NCI-H1105 treated with DMSO at 0.1 percent for 48 hours (cell line): ENCODE measurements at places on chromosomes 2 and 18.

GRCh38 chr2:153819074-153819473, 52.6 kb upstream of the GALNT13 start:
- no peak for DNase-seq

DNA sequence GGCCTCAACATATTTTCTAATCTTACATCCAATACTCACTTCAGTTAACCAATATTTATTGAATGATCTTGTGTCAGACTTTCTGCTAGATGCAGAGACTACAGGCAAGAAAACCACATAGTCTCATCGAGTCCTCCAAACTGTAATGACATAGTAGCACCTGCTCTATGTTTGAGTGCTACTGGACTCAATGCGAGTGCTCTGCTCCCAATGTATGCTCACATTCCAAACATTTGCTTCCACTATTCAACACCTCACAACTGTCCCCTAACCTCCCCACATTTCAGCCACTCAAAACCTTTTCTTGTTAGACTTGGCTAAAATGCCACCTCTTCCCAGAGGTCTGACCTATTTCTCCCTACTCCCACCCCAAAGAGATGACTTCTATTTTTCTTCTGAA, 65.2 kb downstream of the SLC66A3 start:
- no peak for DNase-seq

- no peak for DNase-seq
Observed at GRCh38 chr2:73426176-73426575, 40.5 kb downstream of the ALMS1 start.

DNA sequence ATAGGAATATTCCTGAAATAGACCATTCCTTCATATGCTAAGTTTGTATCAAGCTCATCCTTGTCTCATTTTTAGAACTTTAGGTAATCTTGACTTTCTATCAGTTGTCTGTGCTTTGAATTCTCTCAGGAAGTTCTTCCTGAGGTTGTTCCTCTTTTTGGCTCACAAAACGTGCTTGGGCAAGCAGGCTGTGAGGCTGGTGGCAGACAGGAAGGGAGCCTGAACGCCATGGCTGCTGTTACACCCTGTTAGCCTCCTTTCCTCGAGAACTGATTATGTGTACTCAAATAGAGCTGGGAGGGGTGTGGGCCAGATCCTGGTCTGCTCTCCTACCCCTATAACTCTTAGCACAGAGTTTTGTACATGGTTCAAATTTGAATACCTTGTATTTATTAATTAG, 136.4 kb upstream of the CELF4 start:
- DNase-seq: no peak

DNA sequence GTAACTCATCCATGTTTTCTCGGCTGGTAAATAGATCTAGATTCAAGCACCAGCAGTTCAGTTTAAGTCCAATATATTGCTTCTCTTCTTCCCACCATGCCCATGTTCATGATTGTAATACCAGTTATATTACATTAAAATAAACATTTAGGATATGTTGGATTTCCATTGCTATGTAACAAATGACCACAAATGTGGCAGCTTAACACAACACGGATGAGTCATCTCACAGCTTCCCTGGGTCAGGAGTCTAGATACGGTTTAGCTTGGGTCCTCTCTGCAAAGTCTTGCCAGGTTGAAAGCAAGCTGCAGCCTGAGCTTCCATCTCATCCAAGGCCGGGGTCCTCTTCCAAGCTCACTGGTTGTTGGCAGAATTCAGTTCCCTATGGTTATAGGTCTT, 39.4 kb upstream of the SMAD2 start:
- DNase-seq: no peak

DNA sequence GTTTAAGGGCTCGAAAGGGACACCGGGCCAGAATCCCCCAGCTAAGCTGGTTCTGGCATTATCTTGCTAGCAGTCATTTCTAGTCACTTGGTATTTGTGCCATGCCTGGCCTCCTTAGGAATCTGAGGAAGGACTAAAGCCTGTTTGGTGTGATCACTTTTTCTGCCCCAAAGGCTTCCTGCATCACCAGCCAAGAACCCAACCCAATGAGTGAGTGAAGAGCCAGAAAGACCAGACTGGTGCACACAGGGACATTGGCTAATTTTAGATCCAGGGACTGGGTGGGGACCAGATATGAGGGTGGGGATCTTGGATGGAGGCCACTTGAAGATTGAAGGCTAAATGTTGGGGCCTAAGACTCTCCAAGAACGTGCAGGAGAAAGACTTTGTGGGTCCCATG, 411.9 kb upstream of the TNP1 start:
- no peak for DNase-seq

GRCh38 chr2:202091476-202091875, 18.4 kb downstream of the KIAA2012 start:
- no peak for DNase-seq

DNA sequence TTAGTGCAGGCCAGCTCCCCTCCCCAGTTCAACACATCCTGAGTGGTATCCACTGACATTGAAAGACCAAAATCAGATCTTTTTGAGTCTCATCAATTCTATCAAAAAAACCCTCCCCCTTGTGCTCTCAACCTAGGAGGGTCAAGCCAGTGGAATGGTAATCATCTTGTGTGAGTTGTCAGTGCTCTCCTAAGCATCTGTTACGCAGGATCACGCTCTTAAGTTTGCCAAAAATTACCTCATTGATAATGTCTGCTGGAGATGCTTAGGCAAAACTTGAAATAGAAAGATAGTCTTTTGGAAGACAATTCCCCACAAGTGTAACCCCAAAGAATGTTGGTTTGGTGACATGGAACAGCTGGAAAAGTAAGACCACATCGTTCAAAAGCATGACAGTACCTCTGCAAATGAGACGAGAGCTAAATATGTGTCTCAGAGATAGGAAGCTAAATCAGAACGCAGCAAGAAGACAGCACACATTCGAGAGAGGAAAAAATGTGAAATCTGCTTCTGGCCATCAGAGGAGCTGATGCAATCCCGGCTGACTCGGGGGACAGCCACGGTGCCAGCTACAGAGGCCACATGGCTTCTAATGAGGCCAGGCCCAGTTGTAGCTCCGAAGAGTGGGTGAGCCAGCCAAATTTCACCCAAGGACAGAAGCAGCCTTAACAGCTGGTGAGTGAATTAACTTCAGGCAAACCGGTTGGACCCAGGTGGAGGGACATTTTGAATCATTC, 753.9 kb downstream of the RNF144A start:
- no peak for DNase-seq

DNA sequence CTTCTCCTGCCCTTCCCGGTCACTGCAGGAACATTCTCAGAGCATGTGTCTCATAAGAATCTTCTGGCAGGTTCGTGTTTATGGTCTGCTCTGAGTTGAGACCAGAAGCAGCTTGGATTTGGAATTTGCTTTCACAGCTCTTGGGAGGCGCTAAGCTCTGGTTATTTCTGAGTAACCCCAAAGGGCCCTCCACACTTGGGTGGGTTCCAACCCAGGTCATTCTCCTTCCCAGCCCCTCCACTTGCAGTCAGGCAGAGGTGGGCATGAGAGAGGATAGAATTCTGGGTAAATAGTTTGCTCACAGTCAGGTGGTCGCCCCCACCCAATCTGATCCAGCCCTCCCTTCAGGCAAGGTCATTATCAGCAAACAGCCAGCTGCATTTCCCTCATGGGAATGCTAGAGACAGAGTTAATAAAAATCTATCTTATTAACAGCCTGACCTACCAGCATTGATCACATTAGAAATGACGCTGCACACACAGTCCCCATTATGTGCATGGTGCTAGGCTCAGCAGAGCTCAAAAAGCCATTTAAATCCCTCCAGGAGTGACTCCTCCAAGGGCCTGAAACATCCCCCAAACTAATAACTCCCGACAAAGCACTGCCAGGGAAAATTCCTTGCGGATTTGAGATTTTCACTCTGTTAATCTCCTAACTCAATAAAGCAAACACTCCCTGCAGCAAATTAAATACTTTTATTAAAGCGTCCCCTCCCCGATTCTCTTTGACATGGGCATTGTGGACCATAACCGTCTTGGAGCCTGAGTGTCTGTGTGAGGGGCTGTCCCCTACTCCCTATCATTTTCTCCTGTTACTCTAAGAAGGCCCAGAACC, 61.9 kb downstream of the SLC4A5 start:
- no peak for DNase-seq

DNA sequence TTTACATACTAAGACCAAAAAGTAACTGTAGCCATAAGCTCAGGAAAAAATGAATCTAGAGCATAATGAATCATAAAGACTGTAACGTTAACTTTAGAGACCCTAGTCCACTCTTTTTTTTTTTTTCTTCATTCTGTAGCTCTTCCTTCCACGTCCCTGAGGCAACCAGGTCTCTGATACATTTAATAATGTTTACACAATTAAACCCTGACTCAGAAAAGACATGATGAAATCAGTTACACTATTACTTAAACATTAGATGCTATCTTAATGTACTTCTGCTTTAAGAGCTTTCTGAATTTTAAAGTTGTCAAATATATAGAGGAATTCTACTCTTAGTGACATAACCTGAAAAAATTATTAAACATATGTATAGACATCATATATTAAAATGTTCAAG, 1121.5 kb upstream of the DDX18 start:
- no peak for DNase-seq

GRCh38 chr2:137928547-137929518, 35.4 kb upstream of the HNMT start:
- DNase-seq: no peak

DNA sequence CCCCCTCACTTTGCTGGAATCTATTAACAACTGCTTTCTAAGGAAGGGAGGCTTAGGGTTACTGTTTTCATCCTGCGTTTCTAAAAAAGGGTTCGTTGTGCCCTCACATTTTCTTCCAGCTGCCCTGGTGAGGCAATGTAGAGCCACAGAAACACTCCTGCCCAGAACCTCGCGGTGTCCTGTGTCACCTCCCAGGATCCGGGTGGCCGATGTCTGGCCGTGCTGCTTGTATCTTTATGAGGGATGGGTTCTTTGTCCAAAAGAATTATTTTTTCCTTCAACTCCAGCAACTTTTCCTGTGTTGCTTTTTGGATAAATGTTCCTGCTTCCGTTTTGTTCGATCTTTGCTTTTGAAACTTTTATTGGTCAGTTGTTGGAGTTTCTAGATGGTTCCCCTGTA, 291.8 kb upstream of the HS6ST1 start:
- no peak for DNase-seq

GRCh38 chr2:101223814-101224231, 28.9 kb upstream of the CNOT11 start:
- no peak for DNase-seq

- DNase-seq: no peak
Observed at GRCh38 chr2:40261042-40261441, 190.8 kb downstream of the SLC8A1 start.

- no peak for DNase-seq
Observed at GRCh38 chr2:8133363-8133762, 548.5 kb upstream of the ID2 start.

GRCh38 chr2:232511336-232511890, 8.8 kb upstream of the PRSS56 start:
- DNase-seq: peak; percentile 48

- no peak for DNase-seq
Observed at GRCh38 chr18:3402982-3403451, 47.0 kb upstream of the TGIF1 start.

- no peak for DNase-seq
Observed at GRCh38 chr2:39027421-39027820, 93.4 kb downstream of the SOS1 start.

GRCh38 chr2:130729322-130730299, 741 bp downstream of the GPR148 start:
- peak; percentile 71 for DNase-seq

GRCh38 chr2:166334805-166335204, 40.9 kb downstream of the SCN9A start:
- peak; percentile 71 for DNase-seq

GRCh38 chr18:55406451-55406991, 181.5 kb downstream of the TCF4 start:
- peak; percentile 93 for DNase-seq

GRCh38 chr2:64228126-64228678, 84.0 kb upstream of the PELI1 start:
- peak; percentile 90 for DNase-seq

DNA sequence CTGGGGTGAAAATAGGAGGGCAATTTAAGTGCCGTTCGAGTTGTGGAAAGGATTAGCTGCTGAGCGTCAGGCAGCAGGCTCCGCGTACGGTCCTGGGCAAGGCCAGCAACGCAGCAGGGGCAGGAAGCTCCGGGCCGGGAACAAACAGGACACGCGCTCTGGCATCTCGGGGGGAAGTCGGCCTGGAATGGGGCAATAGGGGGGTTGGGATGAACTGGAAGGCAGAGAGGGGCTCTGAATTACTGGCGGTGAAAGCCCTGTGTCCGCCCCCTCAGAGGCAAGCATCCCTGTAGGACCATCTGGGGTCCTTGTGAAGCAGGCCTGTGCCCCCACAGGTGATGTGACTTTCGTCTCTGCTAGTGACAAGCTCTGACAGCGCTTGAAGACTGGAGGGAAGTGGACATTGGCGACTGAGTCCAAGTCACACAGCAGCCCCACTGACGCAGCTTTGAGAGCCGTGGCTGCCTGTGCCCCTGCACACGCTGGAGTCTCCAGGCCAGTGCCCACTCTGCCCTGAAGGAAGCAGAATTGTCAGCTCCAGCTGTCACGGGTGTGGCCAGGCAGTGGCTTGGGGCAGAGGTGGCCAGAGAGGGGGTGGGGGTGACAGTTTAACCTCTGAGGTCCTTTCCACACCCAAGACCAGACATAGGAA, 22.3 kb downstream of the GPR35 start:
- DNase-seq: no peak

DNA sequence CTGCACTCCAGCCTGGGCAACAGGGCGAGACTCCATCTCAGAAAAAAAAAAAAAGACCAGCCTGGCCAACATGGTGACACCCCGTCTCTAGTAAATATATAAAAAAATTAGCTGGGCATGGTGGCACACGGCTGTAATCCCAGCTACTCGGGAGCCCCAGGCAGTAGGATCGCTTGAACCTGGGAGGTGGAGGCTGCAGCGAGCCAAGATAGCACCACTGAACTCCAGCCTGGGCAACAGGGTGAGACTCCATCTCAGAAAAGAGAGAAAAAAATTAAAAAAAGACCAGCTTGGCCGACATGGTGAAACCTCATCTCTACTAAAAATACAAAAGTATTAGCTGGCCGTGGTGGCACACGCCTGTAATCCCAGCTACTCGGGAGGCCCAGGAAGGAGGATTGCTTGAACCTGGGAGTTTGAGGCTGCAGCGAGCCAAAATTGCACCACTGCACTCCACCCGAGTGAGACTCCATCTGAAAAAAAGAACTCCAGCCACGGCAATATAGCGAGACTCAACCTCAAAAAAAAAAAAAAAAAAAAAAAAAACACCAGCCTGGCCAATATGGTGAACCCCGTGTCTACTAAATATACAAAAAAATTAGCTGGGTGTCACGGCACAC, 346.1 kb upstream of the PLGLB2 start:
- no peak for DNase-seq

DNA sequence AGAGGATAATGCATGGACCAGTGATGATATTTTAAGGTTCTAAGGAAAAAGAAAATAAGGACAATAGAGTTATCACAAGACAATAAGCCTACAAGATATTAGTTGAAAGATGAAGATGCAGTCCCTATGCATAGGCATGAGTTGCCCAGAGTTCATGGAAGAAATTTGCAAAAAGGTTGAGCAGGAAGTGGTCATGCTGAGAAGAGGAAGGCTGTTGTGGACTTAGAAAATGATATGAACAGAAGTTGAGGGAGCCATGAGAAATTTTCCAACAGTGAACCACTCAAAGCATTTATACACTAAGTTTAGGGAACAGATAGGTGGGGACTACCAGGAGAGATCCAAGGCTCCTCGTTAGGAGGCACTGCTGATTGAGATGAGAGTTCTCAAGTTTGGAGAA, 3.5 kb downstream of the OSBPL6 start:
- no peak for DNase-seq
